Stimulated activated CD8-positive, alpha-beta memory T cell treated with anti-CD3 and anti-CD28 coated beads, Interleukin-4, amount 100 ng/mL, for 1 hour (primary cell): ENCODE measurements at places on chromosomes 2 and 18.

GRCh38 chr2:110219496-110220189 is 7.3 kb upstream of the MTLN start:
- DNase-seq: no peak

- no peak for DNase-seq
These were observed 48.7 kb downstream of the EHD3 start for GRCh38 chr2:31282634-31283033.

GRCh38 chr2:767440-767839 is 90.2 kb upstream of the TMEM18 start:
- no peak for DNase-seq

- no peak for DNase-seq
These were observed 3.1 kb downstream of the STK39 start for GRCh38 chr2:168244318-168244717.

DNA sequence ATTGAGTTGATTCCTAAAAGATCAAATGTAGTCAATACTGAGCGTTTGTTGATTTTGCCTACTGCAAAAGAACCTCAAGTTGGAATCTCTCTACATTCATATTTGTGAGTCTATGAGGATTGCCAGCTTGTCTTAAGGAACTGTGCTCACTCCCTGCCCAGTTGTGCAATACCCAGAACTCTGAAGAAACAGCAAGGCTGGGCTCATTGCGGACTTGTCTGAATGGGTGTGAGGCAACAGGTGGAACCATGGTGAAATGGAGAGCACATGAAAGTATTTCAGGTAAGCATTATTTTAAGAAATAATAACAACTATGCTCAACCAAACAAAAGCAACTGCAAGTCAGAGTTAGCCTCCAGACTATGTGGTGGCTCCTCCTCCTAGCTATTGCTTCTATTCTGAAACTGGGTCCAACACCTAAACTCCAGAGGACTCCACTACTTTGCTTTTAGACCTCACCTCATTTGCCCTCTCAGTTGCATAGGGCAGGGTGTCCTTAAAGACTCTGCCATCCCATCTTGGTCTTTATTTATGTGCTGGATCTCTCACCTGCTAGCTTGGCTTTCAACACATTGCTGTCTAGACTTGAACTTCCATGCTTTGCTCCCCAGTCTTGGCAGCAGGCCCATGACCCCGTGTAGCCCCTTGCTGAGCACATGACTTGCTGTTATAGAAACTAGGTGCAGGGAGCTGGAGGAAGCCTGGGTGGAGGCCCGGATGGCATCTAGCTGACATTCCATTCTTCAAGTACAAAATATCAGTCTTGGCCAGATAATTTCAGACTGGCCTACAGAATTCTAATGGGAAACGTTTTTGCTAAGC is 94.8 kb upstream of the ARL5A start:
- DNase-seq: no peak

DNA sequence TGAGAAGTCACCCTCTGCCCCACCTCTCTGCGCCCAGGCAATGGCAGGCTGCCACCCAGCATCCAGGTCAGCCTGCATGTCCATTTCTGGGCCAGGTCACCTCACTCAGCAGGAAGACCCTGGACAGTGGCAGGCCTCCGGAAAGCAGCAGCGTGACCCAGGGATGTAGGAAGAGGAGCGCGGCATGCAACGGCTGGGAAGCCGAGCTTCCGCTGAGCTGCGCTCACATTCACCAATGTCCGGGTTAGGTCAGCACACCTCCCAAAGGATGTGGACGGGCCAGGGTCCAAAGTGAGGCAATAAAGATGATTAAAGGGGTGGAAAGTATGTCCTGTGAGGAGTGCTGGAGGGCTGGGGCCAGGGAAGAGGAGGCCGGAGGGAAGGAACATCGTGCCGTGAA is 174.5 kb downstream of the CTIF start:
- no peak for DNase-seq

GRCh38 chr2:207408086-207408794 is 121.5 kb upstream of the CREB1 start:
- no peak for DNase-seq

DNA sequence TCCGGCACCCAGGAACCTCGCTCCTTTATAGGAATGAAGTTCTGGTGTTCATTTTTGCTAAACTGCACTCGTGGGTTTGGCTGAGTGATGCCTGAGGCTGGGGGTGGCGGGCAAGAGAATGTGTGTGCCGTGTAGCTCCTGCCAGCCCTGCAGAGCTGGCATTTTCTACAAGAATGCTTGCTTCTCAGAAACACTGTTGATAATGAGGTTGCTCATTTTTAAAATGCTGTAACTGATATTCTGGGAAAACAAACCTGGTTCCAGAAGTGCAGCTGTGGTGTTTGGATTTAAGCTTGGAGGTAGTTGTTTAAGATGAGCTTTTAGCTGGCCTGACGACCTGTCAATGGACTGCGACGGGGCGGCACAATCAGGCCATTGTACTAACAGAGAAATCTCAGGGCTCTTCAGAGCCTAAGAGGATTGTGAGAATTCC is 511.9 kb upstream of the TNP1 start:
- no peak for DNase-seq

DNA sequence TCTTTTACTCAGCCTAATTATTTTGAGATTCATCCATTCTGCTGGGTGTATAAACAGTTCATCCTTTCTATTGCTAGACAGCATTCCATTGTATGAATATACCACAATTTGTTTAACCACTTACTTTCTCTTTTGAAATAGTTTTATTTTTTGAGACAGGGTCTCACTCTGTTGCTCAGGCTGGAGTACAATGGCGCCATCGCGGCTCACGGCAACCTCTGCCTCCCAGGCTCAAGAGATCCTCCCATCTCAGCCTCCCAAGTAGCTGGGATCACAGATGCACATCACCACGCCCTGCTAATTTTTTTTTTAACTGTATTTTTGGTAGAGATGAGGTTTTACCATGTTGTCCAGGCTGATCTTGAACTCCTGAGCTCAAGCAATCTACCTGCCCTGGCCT is 54.5 kb downstream of the USP37 start:
- no peak for DNase-seq

- peak; percentile 55 for DNase-seq
These were observed at the start of gene EPAS1 for GRCh38 chr2:46296840-46297545. EPAS1 (plus strand) TSS chr2:46297407; CDS start chr2:46297912, 505 bp downstream.

DNA sequence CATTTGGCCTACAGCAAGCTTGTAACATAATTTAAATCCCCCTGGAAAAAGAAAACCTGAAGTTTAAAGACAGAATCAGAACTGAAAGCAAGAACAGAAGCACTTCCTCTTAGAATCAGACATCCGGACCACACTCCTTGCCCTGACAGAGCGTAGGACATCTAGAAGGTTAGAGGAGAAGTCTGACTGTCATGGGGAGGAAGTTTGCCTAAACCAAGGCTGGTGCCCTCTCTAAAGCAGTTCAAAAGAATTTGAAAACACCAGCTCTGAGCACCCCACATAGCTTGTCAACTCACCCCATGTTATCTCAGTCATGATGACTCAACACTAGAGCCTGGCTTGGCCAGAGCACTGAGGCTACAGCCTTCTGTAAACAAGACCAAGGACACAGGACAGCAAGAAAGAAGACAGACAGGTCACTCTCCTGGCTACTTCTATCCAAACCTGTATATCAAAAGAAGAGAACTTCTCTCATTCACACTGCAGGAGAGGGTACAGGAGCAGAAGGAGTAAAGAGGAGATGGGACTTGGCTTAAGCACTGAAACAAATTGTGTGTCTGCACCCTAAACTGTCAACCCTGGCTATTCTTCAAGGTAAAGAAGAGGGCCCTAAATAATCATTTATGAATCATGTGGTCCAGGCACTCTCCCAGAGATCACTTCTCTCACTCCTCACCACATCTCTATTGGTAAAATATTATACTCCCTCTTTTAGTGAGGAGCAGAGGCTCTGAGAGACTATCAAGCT is 198.6 kb downstream of the MEMO1 start:
- DNase-seq: no peak

- no peak for DNase-seq
These were observed 1.7 kb downstream of the HOXD8 start for GRCh38 chr2:176130957-176131847.

GRCh38 chr18:2874765-2875164 is 28.0 kb downstream of the EMILIN2 start:
- no peak for DNase-seq
